ENCODE measurements at places on chromosomes 6 and 20.

DNA sequence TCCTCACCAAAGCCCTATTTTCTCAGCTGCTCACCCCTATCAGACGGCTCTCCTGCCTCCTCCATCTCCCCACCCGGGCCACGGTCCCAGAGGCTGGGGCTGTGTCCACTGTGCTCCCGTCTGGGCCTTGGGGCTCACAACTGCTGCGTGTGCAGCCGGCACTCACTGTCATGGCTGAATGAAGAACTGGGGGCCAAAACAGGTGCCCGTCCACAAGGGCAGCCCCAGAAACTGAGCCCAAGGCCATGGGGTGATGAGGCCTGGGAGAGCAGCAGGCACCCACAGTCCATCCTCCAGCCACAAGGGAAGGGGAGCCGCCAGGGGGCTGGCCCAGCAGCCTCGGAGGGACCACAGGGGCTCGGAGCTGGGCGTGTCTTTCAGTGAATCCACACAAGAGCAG is 159.5 kb downstream of the DLL1 start:
- peak overlapping the region; percentile 24 for H3K27ac ChIP-seq
- H3K27me3 ChIP-seq, result peaks cover 19% of the 10 kb centered on the region
- H3K4me1 ChIP-seq, result no peaks in the 10 kb centered on the region
- H3K36me3 ChIP-seq, result no peaks in the 10 kb centered on the region
- DNase-seq, result no peak

DNA sequence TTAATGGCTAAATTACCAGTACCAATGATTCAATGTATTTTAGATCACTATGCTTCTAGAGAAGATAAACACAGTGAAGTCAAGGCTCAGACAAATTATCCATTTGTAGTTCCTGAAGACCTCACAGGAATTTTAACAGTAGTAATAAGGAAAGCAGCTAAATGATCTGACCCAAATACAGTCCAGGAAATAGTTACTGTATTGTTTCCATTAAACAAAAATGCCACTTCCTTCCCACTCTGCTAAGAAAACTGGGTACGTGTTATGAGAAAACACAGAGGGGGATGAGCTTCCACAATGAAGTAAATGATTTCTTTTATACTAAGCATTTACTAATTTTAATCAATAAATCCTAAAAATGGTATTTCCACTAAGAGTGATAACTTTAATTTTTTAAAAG is 127.9 kb downstream of the CDK19 start:
- no peaks in the 10 kb centered on the region for H3K36me3 ChIP-seq
- H3K27ac ChIP-seq, result peak overlapping the region; percentile 54
- H3K4me1 ChIP-seq, result peaks cover 28% of the 10 kb centered on the region
- H3K4me3 ChIP-seq, result peak overlapping the region; percentile 61
- H3K27me3 ChIP-seq, result no peaks in the 10 kb centered on the region

- H3K27me3 ChIP-seq, result no peaks in the 10 kb centered on the region
- H3K4me3 ChIP-seq, result no peak overlapping the region
- H3K27ac ChIP-seq, result no peak overlapping the region
Measured at GRCh38 chr6:53014063-53014462, 19.0 kb upstream of the GSTA4 start.

DNA sequence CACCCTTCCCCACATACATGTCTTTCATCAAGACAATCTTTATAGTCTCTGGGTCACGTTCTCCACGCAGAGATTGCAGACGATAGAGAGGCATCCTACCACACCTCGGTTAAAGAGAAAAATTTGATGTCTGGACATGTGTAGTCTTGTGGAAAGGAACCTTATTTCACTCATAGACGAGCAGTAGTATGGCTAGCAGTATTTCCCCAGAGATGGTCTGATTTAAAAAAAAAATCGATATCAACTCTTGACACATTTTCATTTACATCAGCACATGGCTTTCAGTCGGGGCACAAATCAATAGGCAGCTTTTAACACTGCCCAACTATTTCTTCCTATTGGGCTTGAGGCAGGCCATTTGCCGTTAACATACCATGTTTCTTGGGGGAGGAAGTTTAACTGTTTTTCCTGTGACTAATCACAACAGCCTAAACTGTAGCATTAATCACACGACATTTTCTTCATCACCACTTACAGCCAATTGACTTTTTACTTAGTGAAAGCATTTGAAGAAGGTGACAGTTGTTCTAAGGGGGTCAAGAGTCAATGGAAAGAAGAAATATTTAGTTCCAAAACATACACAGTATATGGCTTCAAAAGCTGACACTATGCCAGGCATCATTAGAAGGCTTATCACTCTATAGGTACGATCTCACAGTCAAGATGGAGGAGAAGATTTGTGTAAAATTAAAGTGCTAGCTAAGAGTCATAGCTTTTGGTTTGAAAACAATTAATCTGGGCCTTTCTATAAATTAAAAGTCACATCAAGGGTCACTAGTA is 129.5 kb upstream of the HDAC2 start:
- H3K27ac ChIP-seq, result no peak overlapping the region
- H3K4me3 ChIP-seq, result no peak overlapping the region
- H3K36me3 ChIP-seq, result no peaks in the 10 kb centered on the region
- H3K27me3 ChIP-seq, result peaks cover 11% of the 10 kb centered on the region
- DNase-seq, result no peak

GRCh38 chr20:54517241-54517975 is 42.0 kb downstream of the DOK5 start:
- no peak overlapping the region for H3K4me3 ChIP-seq
- no peak overlapping the region for H3K27ac ChIP-seq
- H3K4me1 ChIP-seq, result no peaks in the 10 kb centered on the region
- H3K27me3 ChIP-seq, result no peaks in the 10 kb centered on the region
- no peaks in the 10 kb centered on the region for H3K36me3 ChIP-seq

GRCh38 chr6:127514179-127514772 is 4.9 kb downstream of the MTCL3 start:
- peaks cover 2% of the 10 kb centered on the region for H3K36me3 ChIP-seq
- no peak for DNase-seq
- H3K27me3 ChIP-seq, result peaks cover 8% of the 10 kb centered on the region
- peaks cover 29% of the 10 kb centered on the region for H3K4me1 ChIP-seq
- H3K4me3 ChIP-seq, result peak overlapping the region; percentile 94

DNA sequence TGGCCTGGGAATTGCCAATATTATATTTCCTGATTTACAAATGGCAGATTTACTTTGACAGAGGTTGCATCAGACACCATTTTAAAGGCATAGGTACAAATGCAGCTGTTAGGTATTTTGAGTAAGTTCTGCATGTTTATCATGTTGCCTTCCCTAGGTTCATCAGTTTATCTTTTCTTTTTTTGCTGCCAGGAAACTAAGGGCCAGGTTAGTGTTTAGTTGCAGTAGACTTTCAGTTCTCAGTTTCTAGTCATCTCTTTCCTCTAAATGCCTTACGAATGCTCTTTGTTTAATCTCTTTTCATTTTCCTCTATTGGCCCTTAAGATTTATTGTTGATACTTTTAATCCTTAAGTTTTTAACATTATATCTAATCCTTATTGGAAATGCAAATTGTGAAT is 129.9 kb downstream of the SMAP1 start:
- H3K4me1 ChIP-seq, result peaks cover 19% of the 10 kb centered on the region
- no peak overlapping the region for H3K4me3 ChIP-seq
- DNase-seq, result no peak
- H3K27ac ChIP-seq, result peak overlapping the region; percentile 68

GRCh38 chr20:60586269-60587050 is 628.2 kb downstream of the CDH26 start:
- peaks cover 14% of the 10 kb centered on the region for H3K27me3 ChIP-seq
- no peaks in the 10 kb centered on the region for H3K36me3 ChIP-seq
- H3K4me1 ChIP-seq, result no peaks in the 10 kb centered on the region
- no peak for DNase-seq

GRCh38 chr6:80094017-80094416 is 12.5 kb upstream of the BCKDHB start:
- H3K27ac ChIP-seq, result no peak overlapping the region
- no peak overlapping the region for H3K4me3 ChIP-seq
- H3K4me1 ChIP-seq, result no peaks in the 10 kb centered on the region
- DNase-seq, result no peak
- H3K27me3 ChIP-seq, result peaks cover 14% of the 10 kb centered on the region

GRCh38 chr6:113127786-113128419 is 729.2 kb upstream of the MARCKS start:
- no peaks in the 10 kb centered on the region for H3K4me1 ChIP-seq
- no peak overlapping the region for H3K4me3 ChIP-seq
- no peaks in the 10 kb centered on the region for H3K36me3 ChIP-seq
- H3K27ac ChIP-seq, result no peak overlapping the region
- no peak for DNase-seq

DNA sequence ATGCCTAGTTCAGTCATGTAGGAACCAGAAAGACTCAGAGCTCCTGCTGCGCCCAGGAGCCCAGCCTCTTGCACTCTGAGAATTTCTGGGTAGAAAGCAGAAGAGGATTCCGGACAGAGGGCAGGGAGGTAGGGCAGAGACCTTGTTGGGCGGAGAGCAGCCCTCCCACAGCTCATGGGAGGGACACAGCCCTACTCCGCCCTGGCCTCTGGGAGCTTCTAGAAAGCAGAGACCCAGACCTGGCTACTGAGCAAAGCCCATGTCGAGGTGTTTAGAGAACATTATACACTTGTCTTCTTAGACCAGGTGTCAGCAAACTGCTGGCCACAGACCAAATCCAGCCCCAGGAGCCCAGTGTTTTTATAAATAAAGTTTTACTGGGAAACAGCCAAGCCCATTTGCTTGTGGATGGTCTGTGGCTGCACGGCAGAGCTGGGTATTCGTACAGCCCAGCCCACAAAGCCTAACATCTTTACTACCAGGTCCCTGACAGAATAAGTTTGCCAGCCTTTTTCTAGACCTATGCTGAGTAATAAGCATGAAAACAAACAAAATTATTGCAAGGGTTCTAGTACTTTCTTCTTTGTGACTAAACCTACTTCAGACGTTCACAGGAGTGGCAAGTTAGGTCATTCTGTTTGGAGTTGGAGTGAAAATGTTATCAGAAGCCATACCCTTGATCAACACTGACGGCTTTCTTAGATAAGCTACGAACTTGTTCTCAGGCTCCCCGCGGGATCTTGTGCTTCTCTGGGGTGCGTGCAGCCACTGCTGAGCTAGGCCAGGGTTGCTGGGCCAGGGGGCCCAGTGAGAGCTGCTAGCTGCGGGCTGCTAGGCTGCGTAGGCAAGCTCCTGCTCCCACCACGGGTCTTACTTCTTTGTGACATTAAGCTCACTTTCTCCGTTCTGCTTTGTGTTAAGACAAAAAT is 235.1 kb upstream of the FOXQ1 start:
- no peak overlapping the region for H3K27ac ChIP-seq
- H3K27me3 ChIP-seq, result peaks cover 37% of the 10 kb centered on the region
- H3K4me3 ChIP-seq, result no peak overlapping the region
- no peak for DNase-seq
- H3K36me3 ChIP-seq, result no peaks in the 10 kb centered on the region

- H3K27me3 ChIP-seq, result no peaks in the 10 kb centered on the region
- no peaks in the 10 kb centered on the region for H3K36me3 ChIP-seq
- H3K4me3 ChIP-seq, result no peak overlapping the region
- no peak for DNase-seq
- H3K4me1 ChIP-seq, result no peaks in the 10 kb centered on the region
- no peak overlapping the region for H3K27ac ChIP-seq
Measured at GRCh38 chr6:101290346-101290745, 103.2 kb upstream of the GRIK2 start.

GRCh38 chr20:36585410-36586125 is 12.2 kb downstream of the TGIF2 start:
- no peak for DNase-seq
- H3K4me1 ChIP-seq, result peaks cover 19% of the 10 kb centered on the region
- no peaks in the 10 kb centered on the region for H3K27me3 ChIP-seq

GRCh38 chr6:106446983-106447382 is 86.5 kb downstream of the CRYBG1 start:
- peaks cover 11% of the 10 kb centered on the region for H3K4me1 ChIP-seq
- H3K36me3 ChIP-seq, result no peaks in the 10 kb centered on the region
- no peak overlapping the region for H3K4me3 ChIP-seq
- no peak for DNase-seq
- peaks cover 28% of the 10 kb centered on the region for H3K27me3 ChIP-seq

DNA sequence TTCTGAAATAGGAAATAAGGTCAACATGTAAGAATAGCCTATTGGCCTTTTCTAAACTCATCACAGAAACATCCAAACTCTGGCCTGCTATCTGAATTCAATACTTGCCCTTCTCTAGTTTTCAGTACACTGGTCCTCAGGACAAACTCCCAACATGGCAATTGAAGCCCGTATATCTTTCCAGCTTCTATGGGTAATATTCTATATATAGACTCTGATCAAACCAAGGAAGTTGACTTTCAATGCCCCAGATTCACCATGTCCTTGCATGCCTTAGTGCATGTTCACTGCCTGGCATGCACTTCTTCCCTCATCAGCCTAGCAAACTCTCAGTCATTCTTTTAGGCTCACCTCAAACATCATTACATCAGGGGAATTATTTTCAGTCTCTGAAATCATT is 73.2 kb downstream of the RSPO3 start:
- no peak for DNase-seq
- no peak overlapping the region for H3K27ac ChIP-seq
- no peak overlapping the region for H3K4me3 ChIP-seq
- H3K36me3 ChIP-seq, result no peaks in the 10 kb centered on the region
- peaks cover 4% of the 10 kb centered on the region for H3K4me1 ChIP-seq

GRCh38 chr20:41786158-41786557 is 168.0 kb upstream of the CHD6 start:
- peaks cover 11% of the 10 kb centered on the region for H3K27me3 ChIP-seq
- no peaks in the 10 kb centered on the region for H3K36me3 ChIP-seq
- no peak overlapping the region for H3K27ac ChIP-seq
- no peak for DNase-seq
- H3K4me3 ChIP-seq, result no peak overlapping the region
- H3K4me1 ChIP-seq, result no peaks in the 10 kb centered on the region

DNA sequence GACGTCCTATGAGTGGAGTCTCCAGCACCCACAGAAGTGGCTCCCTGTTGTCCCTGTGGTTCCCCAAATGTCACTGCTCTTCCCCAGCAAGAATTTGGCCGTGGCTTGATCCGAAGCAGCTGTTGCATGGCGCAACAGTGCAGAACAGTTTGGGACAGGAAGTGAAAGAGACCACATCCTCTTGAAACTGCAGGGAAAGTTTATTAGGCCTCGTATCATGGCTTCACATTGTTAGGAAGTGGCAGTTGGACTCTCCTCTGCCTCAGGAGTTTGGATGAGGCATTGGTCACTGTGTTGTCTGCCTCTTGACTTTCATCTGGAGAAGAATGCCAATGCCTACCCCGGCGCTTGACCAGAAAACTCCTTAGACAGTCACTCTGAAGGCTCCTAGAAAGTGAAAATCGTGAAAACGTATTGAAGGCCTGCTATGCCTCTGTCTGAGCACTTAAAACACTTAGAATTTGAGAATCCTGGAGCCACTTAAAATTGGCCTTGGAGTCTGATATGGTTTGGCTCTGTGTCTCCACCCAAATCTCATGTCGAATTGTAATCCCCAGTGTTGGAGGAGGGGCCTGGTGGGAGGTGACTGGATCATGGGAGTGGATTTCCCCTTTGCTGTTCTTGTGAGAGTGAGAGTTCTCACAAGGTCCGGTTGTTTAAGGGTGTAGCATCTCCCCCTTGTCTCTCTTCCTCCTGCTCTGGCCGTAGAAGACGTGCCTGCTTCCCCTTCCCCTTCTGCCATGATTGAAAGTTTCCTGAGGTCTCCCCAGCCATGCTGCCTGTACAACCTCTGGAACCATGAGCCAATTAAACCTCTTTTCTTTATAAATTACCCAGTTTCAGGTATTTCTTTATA is 334.9 kb upstream of the JARID2 start:
- no peaks in the 10 kb centered on the region for H3K36me3 ChIP-seq
- no peak for DNase-seq
- peak overlapping the region; percentile 83 for H3K27ac ChIP-seq
- no peaks in the 10 kb centered on the region for H3K27me3 ChIP-seq
- H3K4me1 ChIP-seq, result peaks cover 16% of the 10 kb centered on the region
- peak overlapping the region; percentile 85 for H3K4me3 ChIP-seq

GRCh38 chr6:22027040-22027725 is 269.7 kb downstream of the PRL start:
- H3K4me1 ChIP-seq, result no peaks in the 10 kb centered on the region
- H3K36me3 ChIP-seq, result no peaks in the 10 kb centered on the region
- H3K27me3 ChIP-seq, result peaks cover 7% of the 10 kb centered on the region
- no peak overlapping the region for H3K4me3 ChIP-seq
- no peak for DNase-seq
